ENCODE measurements at places on chromosomes 2 and 18. TPM values are rescaled to one million over a fixed set of nuclear protein-coding genes. Genes with fewer than 3 reads are reported as not detected.
A peak's percentile ranks its signal among the peaks of the same experiment; 100 is the strongest.

The ALLC gene
- total RNA-seq = not detected

The COPS7B gene
- total RNA-seq = 34.3 TPM

The CEP76 gene
- total RNA-seq = 7.2 TPM

The RESP18 gene
- total RNA-seq = not detected

The EVX2 gene
- not detected for total RNA-seq

The HOXD11 gene
- not detected for total RNA-seq

The LRRC30 gene
- total RNA-seq = not detected

The MYOM1 gene
- 0.46 TPM for total RNA-seq

The ALK gene
- not detected for total RNA-seq

GRCh38 chr18:74450626-74451025, 6.5 kb downstream of the DIPK1C start:
- peak; percentile 71 for DNase-seq

- DNase-seq = no peak
Measured at GRCh38 chr2:145601361-145601925, 1081.5 kb upstream of the ZEB2 start.

- no peak for DNase-seq
Measured at GRCh38 chr2:40282428-40282827, 169.5 kb downstream of the SLC8A1 start.

GRCh38 chr2:195594919-195595694, 61.9 kb upstream of the SLC39A10 start:
- no peak for DNase-seq

DNA sequence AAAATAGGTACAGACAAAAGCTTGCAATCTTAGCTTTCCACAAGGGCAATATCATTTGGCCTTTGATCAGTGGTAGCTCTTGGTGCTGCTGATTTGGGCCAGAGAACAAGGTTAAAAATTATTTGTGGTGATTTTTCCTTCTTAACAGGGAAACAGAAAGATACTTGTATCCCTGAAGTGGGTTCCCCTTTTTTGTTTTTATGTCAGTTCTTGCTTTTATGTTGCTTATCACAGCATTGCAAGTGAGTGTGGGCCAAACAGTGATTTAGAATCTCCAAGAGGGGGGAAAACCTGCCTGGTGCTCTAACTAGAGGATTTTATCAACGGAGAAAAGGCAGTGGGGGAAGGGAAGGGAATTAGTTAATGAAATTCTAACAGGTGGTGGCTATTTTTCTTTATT, 197.6 kb upstream of the SP5 start:
- no peak for DNase-seq

DNA sequence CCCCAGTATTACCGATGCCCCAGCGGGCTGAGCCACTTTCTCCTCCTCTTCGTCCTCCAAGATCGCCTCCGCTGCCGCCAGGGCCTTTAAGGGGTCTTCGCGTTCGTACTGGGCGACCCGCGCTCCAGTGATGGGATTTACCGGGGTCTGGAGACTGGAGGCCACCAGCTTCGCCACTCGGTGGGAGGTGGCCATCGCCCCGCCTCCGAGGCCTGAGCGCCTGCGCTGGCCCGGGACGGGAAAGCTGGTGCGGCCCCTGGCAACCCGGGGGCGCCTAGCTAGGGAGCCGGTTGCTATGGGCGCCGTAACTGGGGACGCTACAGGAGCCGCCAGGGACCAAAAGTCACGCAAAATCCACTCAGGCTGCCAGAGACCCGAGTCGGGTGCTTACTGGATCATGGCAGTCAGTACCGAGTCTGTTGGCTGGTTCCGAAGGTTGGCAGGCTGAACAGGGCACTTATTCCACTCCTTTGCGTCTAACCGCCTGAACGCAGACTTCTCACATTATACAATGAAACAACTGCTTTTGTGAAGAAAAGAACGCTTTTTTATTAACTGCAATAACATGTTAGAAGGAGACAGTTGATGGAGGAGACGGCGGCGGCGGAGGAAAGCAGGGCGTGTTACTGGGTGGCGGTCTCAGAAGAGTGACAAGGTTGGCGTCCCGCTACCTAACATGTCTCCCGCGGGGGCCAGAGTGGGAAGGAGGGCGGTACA, at the start of gene FAM161A:
TSS of gene FAM161A (minus strand) at position 214 of the 717 bp plus-strand sequence. CDS start at position 195, 19 bp downstream.
- DNase-seq = peak; percentile 95

GRCh38 chr18:59620381-59620780, 76.8 kb downstream of the CCBE1 start:
- no peak for DNase-seq

DNA sequence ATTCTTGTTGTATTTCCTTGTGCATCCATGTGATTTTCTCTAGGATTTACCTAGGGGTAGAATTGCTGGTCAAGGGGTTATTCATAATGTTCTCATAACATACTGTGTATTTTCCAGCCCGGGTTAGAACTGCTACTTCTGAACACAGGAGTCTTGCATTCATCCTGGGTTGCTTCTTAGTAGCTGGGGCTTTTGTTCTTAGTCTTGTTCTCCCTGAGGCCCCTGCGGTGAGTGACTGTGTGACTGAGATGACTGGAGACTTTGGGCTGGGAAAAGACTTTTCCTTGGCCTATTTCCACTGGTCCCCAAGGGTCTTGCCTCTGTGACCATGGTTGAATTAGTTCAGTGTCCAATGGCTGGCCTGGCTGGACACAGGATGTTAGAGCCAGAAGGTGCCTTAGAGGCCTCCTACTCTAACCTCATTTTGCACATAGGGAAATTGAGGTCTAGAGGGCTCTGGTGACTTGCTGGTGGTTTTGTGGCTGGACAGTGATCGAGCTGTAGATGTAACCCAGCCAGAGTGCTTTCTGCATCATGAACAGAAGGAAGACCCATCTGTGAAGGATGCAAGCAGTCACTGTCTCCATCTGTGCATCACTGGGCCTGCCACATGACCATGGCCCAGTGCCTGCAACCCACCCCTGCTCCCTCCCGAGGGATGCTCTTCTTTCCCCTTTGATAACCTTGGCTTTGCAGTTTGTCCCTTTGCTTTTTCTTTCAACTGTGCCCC, 233.3 kb downstream of the FHOD3 start:
- no peak for DNase-seq

DNA sequence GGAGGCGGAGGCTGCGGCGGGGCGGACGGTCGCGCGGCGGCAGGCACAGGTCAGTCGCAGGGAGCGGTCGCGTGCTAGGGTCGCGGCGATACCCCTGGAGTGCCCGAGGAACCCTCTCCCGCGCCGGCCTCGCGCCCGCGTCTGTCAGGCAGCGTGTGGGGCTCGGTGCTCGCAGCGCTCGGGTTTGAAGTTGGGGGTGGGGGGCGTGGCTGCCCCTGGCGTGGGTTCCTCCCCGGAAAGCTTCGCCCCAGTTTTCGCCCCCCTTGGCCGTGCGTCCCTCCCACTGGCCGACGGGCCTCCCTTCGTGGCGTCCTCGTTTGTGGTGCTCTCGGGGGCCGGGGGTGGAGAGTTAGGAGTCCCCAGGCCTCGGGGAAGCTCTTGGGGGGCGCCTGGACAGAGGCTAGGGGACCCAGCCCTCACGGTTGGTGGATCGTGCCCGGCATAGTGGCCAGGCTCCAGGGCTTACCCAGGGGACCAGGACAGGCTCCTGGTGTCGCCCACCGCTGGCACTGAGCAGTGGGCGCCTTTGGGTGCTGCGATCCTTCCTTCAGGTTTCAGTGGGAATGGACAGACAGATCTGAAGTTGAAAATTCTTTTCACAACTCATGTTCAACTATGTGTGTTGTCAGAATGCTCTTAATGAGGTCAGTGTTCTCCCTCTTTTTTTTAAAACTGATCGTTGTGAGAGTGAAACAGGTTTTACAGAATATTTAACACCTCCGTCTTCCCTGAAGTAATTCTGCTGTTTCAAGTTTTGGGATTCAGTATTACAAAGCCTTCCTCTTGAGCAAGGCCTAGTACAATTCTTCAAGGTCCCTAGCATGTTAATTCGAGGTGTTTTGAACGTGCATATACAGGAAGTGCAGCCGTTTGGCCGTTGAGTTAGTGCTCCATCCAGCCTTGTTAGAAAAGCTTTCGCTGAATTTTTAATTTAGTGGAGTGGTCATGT, 604 bp downstream of the RALBP1 start:
- DNase-seq = no peak

GRCh38 chr2:110105608-110106467, 9.8 kb downstream of the MALL start:
- no peak for DNase-seq

- DNase-seq = no peak
Measured at GRCh38 chr2:160057356-160057755, 5.1 kb downstream of the PLA2R1 start.

GRCh38 chr2:236353594-236353942, 89.4 kb upstream of the ASB18 start:
- DNase-seq = no peak

DNA sequence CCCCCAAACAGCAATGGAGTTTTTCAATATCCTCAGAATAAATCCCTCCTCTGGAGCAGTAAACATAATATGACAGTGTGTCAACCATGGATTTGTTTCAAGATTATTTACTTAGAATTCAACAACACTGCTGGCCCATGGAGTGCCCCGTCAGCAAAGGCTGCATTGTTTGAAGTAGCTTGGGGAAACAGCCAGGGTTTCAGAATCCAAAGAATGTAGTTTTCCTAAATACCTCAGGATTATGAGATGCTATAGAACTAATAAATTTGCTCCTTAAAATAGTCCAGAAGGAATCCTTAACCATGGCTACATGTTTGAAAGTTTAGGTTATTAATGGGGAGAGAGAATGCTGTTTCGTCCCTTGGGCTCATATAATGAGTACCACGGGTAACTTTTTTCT, 13.1 kb upstream of the CETN1 start:
- no peak for DNase-seq

GRCh38 chr2:175737722-175738361, 264.2 kb downstream of the LNPK start:
- DNase-seq = no peak

DNA sequence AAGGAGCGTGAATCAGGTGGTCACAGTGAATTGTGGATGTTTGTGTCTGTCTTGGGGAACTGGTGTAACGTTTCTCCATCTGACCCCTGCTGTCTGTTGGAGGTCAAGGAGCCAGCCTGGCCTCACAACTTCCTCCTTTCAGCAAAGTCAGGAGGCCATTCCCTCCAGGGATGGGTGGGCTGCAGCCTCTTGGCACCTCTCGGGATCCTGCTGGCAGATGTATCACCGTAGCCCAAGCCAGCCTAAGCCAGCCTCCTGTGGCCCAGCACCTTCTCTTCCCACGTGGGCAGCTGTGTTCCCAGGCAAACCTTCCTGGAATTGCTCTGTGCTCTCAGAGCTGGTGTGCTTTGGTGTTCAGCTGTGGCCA, 30.5 kb downstream of the HPCAL1 start:
- no peak for DNase-seq

DNA sequence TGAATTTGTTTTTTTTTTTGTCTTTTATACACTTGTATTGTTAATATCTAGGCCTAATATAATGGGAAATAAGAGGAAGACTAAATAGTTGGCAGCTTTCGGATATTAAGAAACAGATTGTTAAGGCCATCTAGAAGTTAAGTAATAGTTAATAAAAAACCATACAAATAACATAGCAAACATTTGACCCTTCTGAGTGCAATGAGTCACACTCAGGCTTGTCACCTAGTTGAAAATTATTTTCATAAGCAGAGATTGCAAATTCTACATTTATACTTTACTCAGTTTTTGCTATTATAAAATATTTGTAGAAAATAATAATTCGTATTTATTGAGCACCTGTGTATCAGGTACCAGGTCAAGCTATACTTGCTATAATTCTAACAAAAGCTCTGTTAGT, 2.4 kb downstream of the NUP35 start:
- no peak for DNase-seq

- no peak for DNase-seq
Measured at GRCh38 chr2:26780203-26780760, 5.6 kb upstream of the CENPA start.

DNA sequence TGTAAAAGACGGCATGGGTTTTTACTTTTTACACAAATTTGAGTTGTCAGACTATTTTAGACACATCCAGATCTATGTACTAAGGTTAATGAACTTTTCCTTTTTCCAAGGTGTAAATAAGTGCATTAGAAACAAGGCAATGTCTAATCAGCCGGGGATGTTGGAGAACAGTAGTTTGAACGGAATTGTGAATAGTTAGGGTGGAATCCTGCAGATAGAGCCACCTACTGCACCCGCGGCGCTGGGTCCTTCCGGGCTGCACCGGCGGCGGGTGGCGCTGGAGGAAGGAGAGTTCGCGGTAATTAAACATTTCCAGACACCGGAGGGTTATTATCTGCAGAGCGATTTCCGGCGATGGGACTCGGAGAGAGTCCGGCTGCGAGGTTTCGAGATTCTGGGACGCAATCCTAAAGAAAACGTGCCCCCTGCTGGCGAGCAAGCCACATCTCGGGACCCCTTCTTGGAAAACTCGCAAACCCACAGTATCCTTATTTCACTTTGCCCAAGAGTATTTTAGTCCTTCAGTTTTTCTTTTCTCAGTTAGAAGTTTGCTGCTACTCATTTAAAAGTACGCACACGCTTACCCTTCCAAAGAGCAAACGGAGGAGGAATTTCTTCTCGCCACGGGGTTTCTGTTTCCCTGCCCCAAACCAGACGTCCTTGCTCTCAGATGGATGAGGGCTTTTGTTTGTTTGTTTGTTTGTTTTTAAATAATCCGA, 4.5 kb upstream of the OSR1 start:
- peak; percentile 91 for DNase-seq

DNA sequence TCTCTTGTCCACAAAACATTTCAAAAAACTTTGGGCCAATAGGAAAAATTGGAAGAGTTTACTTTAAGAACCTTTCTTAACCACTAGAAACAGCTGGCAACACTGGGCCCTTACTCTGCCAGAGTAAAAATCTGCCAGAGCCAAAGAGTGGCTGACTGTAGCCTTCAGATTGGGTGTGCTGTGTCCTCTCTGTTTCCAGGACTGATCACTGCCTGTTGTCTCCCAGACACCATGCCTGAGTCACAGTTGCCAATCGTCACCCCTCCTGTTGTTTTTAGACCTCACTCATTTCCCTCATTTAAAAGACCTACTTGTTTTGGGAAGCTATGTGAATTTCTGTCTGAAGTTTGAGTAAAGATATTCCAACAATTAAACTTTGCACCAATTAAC, 159.1 kb downstream of the PPP1R1C start:
- DNase-seq = no peak

GRCh38 chr2:134020608-134021007, 233.3 kb upstream of the MGAT5 start:
- DNase-seq = no peak

GRCh38 chr2:228167290-228167689, 14.2 kb downstream of the SPHKAP start:
- DNase-seq = no peak

- no peak for DNase-seq
Measured at GRCh38 chr2:28523902-28524301, 28.0 kb downstream of the PLB1 start.

GRCh38 chr2:196256585-196256984, 85.2 kb upstream of the STK17B start:
- DNase-seq = no peak

GRCh38 chr18:10838553-10838952, 310.8 kb downstream of the PIEZO2 start:
- no peak for DNase-seq
